ENCODE measurements at places on chromosomes 5 and 9.

DNA sequence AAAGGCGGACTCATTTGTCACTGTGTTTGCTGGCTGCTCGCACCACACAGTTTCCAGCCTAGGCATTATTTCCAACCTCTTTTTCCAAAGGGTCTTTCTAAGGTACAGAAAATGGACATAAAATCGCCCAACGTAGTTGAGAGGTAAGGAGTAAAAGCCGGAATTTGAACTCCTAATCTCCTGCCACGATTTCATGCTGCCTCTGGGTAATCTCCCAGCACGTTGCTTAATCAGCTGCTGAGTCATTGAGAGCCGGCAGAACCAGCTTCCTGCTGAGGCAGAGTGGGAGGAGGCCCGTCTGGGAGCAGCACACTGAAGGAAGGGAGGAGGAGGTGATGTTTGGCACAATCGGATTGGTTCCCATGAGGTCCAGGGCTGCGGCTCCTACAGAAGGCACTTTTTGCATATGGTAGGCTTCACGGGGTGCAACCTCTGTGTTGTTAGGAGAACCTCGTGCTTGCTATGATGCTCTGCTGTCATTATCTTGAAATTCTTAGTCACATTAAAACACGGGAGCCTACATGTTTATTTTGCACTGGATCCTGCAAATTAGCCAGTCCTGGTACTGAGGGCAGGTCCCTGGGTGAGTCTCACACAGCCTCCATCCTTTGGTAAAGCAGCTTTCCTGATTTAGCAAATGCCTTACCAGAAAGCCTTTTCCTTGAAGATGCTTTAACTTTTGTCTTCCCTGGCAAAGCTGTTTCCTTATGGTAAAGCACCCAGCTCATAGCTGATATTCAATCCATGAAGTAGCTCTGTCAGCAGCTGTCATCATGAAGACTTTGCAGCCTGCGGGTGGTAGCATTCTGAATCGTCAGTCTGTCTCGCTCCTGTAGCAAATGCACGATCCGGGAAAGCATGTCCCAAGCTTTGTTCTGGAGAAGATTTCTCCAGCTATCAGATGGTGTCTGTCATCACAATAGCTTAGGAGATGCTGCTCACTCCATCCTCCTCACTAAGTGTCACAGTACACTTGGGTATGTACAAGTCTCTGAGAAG is 191.6 kb upstream of the MSX2 start:
- no peak for DNase-seq

GRCh38 chr9:104247899-104248460 is 153.9 kb downstream of the SMC2 start:
- no peak for DNase-seq

GRCh38 chr5:80097451-80097850 is 62.3 kb downstream of the THBS4 start:
- no peak for DNase-seq

- no peak for DNase-seq
Observed at GRCh38 chr5:180853848-180854176, 7.3 kb downstream of the ZFP62 start.

GRCh38 chr5:38104497-38105230 is 153.7 kb upstream of the EGFLAM start:
- no peak for DNase-seq

DNA sequence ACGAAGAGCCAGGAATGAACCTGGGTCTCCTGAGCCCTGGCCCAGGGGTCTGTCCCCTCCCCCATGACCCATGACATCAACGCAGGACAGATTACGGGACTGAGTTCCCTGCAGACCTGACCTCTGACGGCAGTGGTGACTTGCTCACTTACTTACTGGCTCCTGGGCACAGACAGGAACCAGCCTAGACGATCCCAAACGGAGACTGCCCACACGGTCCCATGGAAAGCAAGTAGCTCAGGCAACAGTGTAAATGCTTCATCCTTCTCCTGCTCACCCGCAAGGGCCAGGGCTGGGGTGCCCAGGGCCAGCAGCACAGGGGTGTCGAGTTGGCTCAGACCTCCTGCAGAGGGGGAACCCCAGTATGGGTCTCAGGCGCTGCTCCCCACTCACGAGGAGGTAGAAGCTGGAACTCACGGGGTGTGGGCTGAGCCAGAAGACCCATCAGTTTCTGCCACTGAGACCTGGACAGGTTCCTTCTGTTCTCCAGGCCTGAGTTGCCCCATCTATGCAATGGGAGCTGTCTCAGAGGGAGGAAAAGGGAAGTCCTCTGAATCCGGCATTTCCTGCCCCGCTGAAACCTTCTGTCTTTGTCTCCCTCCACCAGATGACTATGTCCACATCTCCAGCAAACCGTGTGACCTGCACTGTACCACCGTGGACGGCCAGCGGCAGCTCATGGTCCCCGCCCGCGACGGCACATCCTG is 5.6 kb downstream of the ADAMTSL2 start:
- no peak for DNase-seq

GRCh38 chr5:115578657-115579056 is 23.6 kb downstream of the TICAM2 start:
- no peak for DNase-seq

DNA sequence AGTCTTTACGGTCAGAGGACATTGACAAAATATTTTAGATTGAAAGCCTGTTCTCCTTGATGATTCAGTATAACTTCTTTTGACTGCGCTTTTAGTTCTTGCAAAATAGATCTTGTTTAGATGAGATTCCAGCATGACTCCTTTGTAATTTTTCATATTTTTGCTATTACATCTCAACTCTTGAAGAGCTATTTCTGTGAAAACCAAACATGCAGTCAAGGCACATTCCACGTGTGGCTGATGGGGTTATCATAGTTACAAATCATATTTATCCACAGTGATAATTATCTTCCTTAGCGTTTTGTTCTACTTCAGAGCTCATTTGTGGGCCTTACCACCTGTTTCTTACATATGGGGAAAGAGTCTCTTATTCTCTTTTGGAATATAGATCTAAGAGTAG is 238.8 kb upstream of the DMRT1 start:
- no peak for DNase-seq

DNA sequence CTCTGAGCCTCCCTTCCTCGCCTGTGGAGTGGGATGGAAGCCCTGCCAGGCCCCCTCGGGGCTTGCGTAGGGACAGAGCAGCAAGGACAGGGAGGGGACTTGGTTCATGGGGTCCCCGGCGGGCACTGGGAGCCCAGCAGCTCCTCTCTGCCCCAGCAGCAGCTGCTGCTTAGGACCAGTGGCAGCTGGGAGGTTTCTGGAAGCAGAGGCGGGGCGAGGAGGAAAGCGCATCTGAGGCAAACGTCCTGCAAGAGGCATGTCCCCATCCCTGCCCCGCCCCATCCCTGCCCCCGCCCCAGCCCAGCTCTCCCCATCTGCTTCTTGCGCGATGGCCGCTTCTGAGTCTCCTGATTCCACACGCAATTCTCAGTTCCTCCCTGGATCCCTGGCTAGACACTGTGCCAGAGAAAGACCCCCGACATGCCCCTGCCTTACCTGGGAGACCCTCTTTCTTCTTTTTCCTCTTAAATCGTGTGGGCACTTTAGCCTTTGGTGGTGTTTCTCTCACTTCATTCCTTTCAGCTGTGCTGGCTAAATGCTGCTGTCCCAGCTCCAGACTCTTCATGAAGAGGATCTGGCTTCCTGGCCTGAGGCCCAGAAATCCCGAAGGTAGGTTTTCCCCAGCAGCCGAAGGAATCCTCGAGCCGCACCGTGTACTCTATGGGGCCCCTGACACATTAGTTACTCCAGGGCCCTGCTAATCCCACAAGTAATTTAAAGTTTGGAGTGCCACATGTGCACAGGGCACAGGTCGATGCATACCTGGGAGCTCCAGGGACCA is 4.4 kb upstream of the OR2S2 start:
- no peak for DNase-seq

DNA sequence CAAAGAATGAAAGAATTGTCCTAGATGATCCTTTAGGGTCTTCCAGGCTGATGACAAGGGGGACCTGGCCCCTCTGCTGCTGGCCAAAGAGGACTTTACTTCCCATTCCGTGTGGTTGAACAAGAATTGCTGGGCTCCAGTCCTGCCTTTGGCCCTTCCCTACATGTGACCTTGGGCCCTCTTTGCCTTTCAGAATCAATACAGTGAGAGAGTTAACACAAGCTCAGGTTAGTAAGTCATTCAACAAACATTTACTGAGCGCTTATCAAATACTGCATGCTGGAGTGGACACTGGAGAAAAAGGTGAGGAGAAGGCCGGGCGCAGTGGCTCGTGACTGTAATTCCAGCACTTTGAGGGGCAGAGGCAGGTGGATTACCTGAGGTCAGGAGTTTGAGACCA is 113.1 kb downstream of the C9orf50 start:
- DNase-seq: no peak

DNA sequence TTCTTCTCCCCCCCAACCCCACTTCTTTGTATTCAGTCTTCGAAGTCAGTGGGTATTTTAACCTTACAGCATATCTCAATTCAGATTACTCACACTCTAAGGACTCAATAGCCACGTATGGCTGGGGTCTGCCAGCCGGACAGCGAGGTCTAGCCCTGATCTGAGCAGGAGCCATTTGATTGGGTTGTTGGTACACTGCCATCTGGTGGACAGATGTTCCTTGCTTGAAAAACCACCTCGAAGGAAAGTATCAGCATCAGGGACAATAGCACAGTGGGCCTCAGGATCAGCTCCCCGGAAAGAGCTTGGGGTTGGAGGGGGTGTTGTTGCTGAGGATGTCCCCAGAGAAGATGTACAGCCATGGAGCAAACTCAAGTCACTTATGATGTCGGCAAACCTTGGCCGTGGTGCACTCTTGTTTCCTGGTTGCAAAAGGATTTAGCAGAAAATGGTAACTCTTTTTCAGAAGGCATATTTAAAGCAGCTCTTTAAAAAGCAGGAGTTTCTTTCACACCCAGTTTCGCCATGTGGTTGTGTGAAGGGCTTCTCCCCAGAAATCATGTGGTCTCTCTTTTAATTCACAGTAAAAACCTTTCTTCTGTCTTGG is 31.7 kb upstream of the KCNMB1 start:
- DNase-seq: peak; percentile 39

DNA sequence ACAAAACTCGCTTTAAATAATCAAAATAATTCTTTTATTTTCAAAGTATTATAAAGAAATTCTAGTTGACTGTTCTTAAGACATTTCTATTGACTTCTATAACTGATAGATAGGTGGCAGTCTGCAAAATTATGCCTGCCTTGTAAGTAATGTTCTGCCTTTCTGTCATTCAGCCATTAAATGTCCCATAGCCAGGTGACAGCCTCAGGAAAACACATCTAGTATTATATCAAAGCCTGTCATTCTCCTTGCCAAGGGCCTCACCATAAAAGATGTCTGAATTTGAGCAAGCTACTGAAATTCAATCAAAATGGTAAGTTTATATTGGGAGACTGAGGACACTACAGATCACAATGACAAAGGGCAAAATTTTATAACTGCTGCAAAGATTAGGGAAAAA is 170.4 kb upstream of the COX7C start:
- DNase-seq: no peak

- no peak for DNase-seq
Observed at GRCh38 chr5:72741805-72742204, 74.7 kb upstream of the TNPO1 start.

- DNase-seq: no peak
Observed at GRCh38 chr5:94375801-94376200, 242.6 kb downstream of the KIAA0825 start.

DNA sequence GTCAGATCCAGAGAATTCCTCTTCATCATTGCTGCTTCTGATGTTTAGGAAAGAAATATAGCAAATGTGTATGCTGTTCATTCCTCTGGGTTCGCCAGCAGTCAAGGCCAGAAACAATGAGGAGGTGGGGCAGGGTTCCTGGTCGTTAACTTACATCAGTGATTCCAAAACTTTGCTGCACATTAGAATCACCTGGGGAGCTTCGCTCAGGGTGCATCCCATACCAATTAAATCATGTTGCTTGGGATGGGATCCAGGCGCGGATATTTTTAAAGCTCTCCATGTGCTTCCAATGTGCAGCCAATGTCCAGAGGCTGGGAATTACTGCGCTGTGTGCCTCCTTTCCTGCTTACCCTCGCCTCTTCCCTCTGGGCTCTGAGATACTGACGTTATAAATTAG is 227.9 kb upstream of the KLF9 start:
- no peak for DNase-seq

DNA sequence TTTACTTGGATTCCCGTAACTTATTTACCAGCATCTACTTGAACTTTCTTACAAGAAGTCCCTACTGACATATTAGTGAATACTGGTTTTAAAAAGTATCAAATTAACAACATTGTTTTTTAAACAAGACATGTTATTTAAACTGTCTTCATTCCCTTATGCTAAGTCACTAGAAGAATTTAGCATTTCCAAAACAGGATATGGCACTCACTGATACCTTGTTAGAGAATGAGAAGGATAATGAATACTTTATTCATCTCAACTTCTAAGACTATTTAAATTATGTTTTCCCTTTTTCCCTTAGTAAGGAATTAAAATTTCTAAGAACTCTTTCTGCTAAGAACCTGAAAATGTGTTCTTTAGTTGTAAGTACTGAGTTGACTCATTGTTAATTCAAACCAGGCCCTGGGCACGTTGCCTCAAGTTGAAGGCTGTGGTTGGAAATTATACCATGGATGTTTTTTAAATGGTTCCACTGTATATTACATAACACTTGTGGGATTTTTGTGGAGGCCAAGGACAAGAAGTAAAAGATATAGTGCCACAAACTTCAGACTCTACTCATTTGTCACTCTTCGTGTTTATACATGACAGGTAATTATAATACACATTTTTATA is 219.0 kb upstream of the EDIL3 start:
- no peak for DNase-seq

DNA sequence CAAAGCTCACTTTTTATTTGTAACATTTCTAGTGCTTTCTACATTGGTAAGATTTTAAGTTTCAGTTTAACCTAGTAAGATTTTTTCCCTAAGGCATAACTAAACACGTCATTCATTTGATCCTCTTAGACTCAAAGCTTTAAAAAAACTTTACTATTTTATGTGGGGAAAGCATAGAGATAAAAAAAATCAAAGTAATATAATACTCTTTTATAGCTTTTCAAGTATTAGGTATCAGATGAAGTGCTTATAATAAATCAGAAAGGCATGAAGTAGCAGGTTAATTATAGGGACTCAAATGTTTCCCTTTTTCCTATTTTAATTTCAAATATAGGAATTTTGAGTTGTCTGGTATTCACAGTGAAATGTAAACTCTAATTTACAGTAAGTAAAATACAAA is 68.0 kb upstream of the POU5F2 start:
- no peak for DNase-seq

- no peak for DNase-seq
Observed at GRCh38 chr9:110580850-110581249, 1.3 kb upstream of the SVEP1 start.

- no peak for DNase-seq
Observed at GRCh38 chr5:167565189-167565954, 726.1 kb upstream of the WWC1 start.

GRCh38 chr5:127330116-127330515 is 39.5 kb downstream of the MEGF10 start:
- DNase-seq: no peak

DNA sequence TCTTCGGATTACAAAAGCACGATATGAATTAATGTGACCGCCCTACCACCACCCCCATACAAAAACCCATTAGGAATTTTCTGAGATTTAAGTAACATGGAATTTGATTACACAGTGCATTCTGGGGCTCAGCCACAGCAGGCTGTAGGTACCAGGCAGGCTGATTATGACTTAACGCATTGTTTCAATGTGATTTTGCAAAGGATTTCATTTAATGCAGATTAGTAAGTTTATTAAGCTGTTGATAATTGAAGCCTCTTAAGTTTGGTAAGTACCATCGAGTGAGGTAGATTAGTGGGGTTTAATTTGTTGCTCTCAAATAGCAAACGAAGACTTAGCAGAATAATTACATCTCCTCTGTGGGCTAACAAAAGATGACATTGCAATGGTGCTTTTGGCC is 240.1 kb downstream of the TRPM3 start:
- DNase-seq: no peak

- DNase-seq: no peak
Observed at GRCh38 chr5:72245546-72245945, 74.5 kb downstream of the MRPS27 start.
